SJSA1 (cell line): ENCODE measurements at places on chromosomes 16 and 17. TPM values are rescaled to one million over a fixed set of nuclear protein-coding genes. Genes with fewer than 3 reads are reported as not detected.

GRCh38 chr17:81534157-81535006, 6.2 kb downstream of the FSCN2 start:
- no peak for DNase-seq

DNA sequence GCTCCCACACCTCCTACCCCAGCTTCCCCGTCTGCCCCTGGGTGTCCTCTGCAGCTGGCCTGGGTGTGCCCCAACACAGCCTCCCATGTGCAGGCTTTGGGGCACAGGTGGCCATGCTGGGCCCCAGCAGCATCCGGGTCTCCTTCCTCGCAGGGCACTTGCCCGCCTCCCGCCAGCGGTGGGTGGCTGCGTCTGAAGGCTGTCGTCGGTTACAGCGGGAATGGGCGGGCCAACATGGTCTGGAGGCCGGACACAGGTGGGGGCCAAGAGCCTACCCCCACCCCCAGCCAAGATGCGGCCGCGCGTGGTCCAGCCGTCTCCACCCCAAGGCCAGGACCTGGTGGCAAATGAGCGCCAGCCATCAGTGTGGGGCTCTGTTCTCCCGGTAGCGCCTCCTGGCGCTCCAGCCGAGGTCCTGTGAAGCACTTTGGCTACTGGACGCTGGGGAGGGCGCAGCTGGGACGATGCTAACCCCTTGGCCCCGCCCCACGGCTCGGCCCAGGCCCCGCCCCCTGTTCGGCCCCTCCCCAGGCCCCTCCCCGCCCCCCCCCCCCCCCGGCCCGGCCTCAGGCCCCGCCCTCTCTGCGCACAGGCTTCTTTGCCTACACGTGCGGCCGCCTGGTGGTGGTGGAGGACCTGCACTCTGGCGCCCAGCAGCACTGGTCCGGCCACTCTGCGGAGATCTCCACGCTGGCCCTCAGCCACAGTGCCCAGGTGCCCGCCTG, 7.3 kb upstream of the RHOT2 start:
- no peak for DNase-seq

DNA sequence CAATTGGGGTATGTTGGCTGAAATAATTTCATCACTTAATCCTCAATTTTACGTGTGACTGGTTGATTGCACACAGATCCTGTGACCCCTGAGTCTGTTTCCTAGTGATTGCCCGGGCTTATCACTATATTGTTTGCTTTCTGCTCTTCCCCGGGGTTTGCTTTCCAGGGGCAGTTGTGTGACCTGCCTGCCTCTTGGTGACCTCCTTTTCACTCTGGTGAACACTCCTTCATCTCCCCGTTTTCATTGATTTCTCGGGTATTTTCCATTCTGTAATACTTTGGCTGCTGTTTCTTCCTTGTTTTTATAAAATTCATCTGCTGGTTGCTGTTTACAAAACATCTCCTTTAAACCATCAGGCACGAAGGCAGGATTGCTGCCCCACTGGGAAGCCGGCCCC, 36.0 kb downstream of the NTN1 start:
- no peak for DNase-seq

- DNase-seq: no peak
These were observed 29.3 kb downstream of the WSCD1 start for GRCh38 chr17:6099492-6099891.

GRCh38 chr16:6905601-6906000, 427.0 kb upstream of the RBFOX1 start:
- no peak for DNase-seq

CEP295NL gene
- 0.22 and 0.34 TPM in 2 replicates for total RNA-seq

DNA sequence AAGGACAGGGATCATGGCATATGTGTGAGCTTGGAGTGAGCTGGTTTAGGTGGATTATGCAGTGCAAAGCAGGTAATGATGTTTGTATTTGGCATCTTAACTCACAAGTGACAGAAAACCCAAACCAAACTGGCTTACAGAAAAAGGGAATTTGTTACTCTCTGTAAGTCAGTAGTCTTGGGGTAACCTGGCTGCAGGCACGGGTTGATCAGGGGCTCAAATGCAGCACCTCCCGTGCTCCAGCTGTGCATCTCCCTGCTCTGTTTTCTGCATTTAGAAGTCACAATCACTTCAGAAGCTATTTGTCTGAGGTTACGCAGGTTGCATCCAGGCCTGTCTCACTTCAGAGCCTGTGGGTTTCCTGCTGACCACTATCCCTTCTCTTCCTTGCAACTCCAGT, 354.3 kb downstream of the CPPED1 start:
- no peak for DNase-seq

- no peak for DNase-seq
These were observed 2.4 kb upstream of the RIPOR1 start for GRCh38 chr16:67526149-67526791.

- DNase-seq: no peak
These were observed 15.9 kb upstream of the TBX2 start for GRCh38 chr17:61383689-61384201.

SDR42E1 gene
- total RNA-seq: not detected in 2 replicates

- no peak for DNase-seq
These were observed 780.5 kb upstream of the GOT2 start for GRCh38 chr16:59514651-59515050.

DNA sequence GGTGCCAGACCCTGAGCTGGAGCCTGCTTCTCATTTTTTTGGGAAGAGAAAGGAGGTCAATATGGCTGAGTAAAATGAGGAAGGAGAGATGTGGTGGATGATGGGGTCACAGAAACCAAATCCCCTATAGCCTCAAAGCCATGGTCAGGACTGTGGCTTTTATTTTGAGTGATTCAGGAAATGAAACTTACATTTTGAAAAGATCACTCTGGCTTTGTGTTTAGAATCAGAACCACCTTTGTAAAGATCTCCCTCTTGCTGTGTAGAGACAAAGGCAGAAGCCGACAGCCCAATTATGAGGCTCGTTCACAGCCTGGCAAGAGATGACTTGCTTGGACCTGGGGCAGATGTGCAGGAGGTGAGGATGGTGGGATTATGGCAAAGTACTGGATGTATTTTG, 121.6 kb upstream of the ANKFN1 start:
- no peak for DNase-seq

DNA sequence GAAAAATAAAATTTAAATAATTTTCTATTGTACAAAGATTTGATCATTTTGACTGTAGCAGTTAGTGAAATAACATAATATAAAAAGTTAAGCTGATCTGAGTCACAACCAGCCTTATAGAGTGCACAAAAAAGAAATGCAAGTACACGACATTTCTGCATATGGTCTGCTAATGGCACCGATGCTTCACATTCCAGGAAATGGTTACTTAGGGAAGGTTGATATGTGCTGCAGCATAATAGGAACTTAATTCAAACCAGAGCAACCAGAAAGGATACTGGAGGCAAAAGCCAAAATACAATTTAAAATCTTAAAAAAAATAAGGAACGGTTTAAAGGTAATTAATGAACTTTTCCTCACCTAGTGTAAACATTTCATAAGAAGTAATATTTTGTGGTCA, 10.0 kb upstream of the CFDP1 start:
- no peak for DNase-seq

PIRT gene
- total RNA-seq: not detected in 2 replicates

GRCh38 chr16:4404967-4405696, 11.3 kb downstream of the CORO7 start:
- no peak for DNase-seq

- no peak for DNase-seq
These were observed 506 bp downstream of the ATP5MC1 start for GRCh38 chr17:48892940-48893645.

- DNase-seq: no peak
These were observed 92.3 kb upstream of the TMEM97 start for GRCh38 chr17:28226563-28227315.

- no peak for DNase-seq
These were observed 524.4 kb upstream of the ZFHX3 start for GRCh38 chr16:73572135-73572828.
